ENCODE measurements at places on chromosomes 12 and 14.

GRCh38 chr12:130127912-130128789 is 34.1 kb upstream of the FZD10 start:
- ATAC-seq, result peak; percentile 13

GRCh38 chr12:127178463-127178862 is 1088.5 kb upstream of the TMEM132C start:
- no peak for ATAC-seq

- ATAC-seq, result no peak
These were observed 2.5 kb downstream of the EEA1 start for GRCh38 chr12:92926549-92926948.

- no peak for ATAC-seq
These were observed 197.9 kb upstream of the NUDT4 start for GRCh38 chr12:93179792-93180191.

- ATAC-seq, result no peak
These were observed 17.3 kb upstream of the YAF2 start for GRCh38 chr12:42255221-42255865.

- no peak for ATAC-seq
These were observed 293.1 kb upstream of the NPAS3 start for GRCh38 chr14:32645551-32645950.

- ATAC-seq, result peak; percentile 15
These were observed 53.7 kb downstream of the CCDC88C start for GRCh38 chr14:91363776-91364523.

DNA sequence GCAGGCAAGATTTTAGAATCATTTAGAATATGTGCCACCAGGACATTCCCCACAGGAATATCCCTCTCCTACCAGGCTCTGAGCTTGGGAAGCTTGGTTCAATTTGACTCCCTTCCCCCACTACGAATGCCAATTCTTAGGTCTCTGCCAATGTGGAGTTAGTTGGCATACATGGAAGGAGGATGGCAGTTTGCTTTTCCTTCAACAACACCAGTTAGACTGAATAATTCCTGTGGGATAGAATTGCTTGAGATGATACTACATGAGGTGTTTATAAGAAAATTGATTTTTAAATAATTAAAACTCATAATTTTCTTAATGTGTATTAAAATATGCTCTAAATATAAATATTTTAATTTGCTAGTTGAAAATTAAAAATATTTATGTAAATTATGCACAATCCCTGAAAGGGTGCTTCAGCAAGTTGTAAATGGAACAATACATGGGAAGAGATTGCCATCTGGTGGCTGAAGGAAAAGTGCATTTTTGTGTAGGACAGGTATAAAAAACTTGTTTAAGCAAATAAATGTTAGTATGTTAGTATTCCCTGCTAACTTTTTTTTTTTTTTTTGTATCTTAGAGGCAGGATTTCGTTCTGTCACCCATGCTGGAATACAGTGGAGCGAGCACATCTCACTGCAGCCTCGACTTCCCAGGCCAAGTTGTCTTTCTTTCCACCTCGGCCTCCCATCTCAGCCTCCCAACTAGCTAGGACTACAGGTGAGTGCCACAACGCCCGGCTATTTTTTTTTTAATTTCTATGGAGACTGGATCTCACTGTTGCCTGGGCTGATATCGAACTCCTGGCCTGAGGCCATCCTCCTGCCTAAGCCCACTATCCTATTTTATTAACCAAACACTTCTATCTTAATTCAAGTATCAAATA is 25.8 kb upstream of the STRAP start:
- ATAC-seq, result peak; percentile 35

All from motor neuron (in vitro differentiated cells).